Spinal cord (tissue), 10 donors: ENCODE measurements at places on chromosomes 4 and X. TPM values are rescaled to one million over a fixed set of nuclear protein-coding genes. Genes with fewer than 3 reads are reported as not detected.
A peak's percentile ranks its signal among the peaks of the same experiment; 100 is the strongest.

DNA sequence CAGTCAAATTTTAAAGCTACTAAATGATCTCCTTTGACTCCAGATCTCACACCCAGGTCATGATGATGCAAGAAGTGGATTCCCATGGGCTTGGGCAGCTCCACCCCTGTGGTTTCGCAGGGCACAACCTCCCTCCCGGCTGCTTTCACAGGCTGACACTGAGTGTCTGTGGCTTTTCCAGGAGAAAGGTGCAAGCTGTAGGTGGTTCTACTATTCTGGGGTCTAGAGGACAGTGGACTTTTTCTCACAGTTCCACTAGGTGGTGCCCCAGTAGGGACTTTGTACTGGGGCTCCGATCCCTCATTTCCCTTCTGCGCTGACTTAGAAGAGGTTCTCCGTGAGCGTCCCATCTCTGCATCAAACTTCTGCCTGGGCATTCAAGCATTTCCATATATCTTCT lies 845.2 kb downstream of the PCDH18 start:
- no peak for DNase-seq

Gene SOD3
- total RNA-seq = 11.2 TPM

- no peak for DNase-seq
Measured at GRCh38 chr4:101417046-101417445, 69.7 kb upstream of the PPP3CA start.

GRCh38 chrX:8981723-8982122 lies 52.2 kb downstream of the FAM9B start:
- no peak for DNase-seq

DNA sequence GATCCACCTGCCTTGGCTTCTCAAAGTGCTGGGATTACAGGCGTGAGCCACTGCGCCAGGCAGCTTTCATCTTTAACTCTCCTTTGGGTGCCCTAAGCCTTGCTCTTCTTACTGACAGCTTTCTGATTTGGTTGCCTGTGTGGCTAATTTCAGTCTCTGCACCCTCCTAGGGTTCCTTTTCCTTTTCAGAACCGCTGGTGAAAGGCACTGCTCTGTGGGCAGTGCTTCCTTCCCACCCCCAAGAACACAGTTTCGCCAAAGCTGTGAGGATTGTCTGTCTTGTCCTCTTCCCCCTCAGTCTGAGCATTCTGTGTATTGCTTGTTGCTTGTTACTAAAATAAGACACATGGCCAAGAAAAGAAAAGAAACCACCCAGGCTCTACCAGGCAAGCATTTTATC lies 101.4 kb upstream of the FRMPD3 start:
- no peak for DNase-seq

GRCh38 chrX:118847676-118848075 lies 24.1 kb downstream of the ZCCHC12 start:
- peak; percentile 62 for DNase-seq

- no peak for DNase-seq
Measured at GRCh38 chrX:48700951-48701653, 4.6 kb downstream of the SUV39H1 start.
